Stimulated activated CD4-positive, alpha-beta T cell treated with anti-CD3 and anti-CD28 coated beads, Interleukin-15, amount 100 ng/mL, for 24 hours (primary cell): ENCODE measurements at places on chromosomes 2 and 18.

GRCh38 chr2:99451280-99451679 lies 38.5 kb downstream of the REV1 start:
- DNase-seq = no peak

GRCh38 chr2:215110918-215111317 lies 27.5 kb downstream of the ABCA12 start:
- no peak for DNase-seq

- peak; percentile 32 for DNase-seq
Observed at GRCh38 chr18:24659827-24660720, 199.6 kb downstream of the HRH4 start.

DNA sequence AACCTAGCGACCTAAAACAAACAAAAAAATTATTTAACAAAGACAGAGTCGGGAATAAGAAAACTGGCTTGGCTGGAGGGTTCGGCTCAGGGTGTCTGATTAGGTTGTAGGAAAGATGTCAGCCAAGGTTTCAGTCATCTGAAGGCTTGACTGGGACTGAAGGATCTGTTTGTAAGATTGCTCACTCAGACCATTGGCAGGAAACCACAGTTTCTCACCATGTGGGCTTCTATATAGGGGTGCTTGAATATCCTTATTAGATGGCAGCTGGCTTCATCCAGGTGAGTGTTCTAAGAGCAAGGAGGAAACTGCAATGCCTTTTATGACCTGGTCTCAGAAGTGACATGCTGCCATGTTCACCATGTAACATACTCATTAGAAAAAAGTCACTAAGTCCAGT lies 999 bp upstream of the IL36B start:
- DNase-seq = no peak

- no peak for DNase-seq
Observed at GRCh38 chr2:240686460-240686859, 3.8 kb upstream of the AQP12B start.

DNA sequence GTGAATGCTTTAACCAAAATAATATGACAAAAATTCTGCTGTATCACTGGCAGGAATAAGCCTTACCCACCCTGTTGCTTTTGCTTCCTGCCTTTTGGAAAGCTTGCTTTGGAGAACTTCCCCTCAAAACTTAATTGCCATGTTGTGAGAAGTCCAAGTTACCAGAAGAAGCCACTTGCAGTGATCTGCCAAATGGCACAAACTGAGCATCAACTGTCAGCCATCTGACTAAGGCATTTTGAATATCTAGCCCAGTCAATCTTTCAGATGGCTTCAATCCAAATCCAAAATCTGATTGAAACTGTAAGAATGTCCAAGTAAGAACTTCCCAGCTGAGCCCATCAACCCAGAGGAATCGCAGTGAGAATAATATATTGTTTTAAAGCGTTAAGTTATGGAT lies 216.5 kb upstream of the ZC3H15 start:
- no peak for DNase-seq

DNA sequence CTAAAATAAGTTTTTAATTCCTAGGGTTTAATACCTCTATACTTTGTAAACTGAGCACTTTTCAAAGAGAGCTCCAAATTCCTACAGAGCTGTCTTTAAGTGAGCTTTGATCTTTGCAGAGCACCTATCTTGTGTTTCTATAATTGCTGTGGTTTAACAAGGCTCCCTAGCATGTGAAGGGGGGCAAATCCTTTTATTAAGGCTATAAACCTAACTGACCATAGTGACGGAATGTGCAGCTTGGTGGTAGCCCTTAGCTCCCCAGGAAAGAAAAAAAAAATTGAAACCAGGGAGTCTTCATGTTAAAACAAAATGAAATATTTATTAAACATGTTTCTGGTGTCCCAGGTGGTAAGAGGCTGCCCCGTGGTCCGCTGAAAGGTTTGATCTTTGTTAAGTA lies 78.6 kb upstream of the ETAA1 start:
- no peak for DNase-seq

GRCh38 chr2:103527278-103527677 lies 765.4 kb downstream of the TMEM182 start:
- DNase-seq = no peak

DNA sequence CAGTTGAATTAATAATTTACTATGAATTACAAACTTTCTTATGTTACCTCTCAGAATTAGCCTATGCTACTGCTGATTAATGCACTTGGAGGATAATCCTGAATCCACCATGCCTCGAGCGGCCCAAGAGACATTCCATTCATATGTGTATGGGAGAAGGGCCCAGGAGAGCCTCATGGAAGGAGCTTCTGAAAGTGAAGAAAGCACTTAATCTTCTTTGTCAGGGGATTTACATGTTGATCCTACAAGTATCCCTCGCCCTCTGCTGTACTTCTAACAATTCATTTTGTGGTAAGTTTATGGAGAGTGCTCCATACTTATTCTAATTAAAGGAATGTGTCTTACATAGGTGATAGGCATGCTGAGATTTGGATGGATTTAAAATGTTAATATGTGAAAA lies 1189.1 kb upstream of the NXPH2 start:
- DNase-seq = no peak

DNA sequence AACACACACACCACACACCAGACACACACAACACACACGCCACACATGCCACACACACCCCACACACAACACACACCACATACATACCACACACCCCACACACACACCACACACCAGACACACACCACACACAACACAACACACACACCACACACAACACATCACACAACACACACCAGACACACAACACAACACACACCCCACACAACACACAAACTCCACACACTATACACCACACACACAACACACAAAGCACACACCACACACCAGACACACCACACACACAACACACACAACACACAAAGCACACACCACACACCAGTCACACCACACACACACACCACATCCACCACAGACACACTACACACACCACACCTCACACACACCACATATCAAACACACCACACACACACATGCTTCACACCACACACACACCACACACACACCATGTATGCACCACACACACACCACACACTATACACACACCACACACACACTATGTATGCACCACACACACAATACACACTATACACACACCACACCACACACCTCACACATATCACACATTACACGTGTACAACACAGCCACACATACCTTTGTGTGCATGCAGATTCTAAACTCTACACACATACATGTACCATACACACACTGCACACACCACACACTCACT lies 72.2 kb downstream of the TMEM18 start:
- no peak for DNase-seq

DNA sequence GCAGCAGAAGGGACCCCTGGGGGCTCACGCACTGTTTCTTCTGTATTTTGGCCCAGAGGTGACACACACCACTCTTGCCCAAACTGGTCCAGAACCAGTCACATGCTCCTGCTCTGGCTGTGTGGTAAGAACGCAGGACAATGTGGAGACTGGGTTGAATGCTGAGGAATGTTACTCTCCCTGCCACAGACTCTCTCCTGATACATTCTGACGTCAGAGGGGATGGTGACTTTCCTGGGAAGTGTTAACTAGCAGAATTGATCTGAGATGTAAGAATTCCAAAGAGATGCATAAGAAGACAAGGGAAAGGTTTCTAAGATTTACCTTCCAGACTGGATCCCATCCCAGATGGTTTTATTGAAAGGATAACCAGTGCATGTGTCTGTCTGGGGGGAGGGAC lies 100.8 kb downstream of the ASB1 start:
- DNase-seq = no peak

- peak; percentile 50 for DNase-seq
Observed at GRCh38 chr2:187499941-187500532, 52.0 kb upstream of the CALCRL start.

DNA sequence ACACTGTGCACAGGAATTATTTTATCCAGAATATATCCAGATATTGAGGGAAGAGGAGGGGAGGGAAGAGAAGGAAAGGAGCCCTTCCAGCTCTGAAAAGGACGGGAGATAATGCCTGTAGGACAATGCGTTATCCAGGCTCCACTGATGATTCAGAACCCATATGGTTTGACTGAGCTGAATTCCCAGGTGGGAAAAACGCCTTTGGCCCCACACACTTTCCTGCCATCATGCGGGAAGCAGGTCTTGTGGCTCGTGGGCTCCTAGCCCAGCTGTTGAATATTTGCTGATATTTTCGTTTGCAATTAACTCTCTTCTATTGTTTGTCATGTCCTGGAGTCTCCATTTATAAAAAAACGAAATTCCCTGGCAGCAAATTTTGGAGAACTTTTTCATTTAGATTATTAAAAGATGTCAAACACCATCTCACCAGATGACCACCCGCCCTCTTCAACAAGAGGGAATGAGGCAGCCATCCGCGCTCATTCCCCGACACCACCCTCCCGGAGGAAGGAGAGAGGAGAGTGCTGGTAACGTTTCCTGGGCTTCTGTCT lies 8.9 kb downstream of the COL6A3 start:
- DNase-seq = no peak

GRCh38 chr2:37816686-37817085 lies 108.4 kb upstream of the RMDN2 start:
- DNase-seq = no peak

- DNase-seq = no peak
Observed at GRCh38 chr2:105787376-105788318, 42.9 kb downstream of the NCK2 start.

- DNase-seq = no peak
Observed at GRCh38 chr2:49260979-49261538, 106.7 kb upstream of the FSHR start.

DNA sequence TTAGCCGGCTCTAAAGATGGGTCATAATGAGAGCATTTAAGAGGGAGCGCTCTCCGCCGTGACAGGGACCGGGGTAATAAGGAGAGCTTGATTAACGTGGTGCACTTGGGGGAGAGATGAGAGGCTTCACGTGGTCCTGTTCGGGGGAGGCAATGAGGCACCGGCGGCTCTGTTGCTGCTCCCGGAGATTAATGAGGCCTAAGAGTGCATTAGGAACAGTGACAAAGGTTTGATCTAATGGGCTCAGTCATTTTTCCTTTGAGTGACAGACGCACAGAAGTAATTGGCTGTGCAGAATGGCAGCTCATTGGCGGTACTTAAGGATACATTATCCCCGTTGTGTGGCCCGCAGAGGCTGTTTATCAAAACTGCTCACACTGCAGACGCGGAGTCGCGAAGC lies 250.7 kb downstream of the GBX2 start:
- DNase-seq = no peak

- no peak for DNase-seq
Observed at GRCh38 chr2:149009576-149010461, 28.7 kb upstream of the LYPD6B start.

GRCh38 chr18:79386547-79386946 lies 9.2 kb upstream of the NFATC1 start:
- no peak for DNase-seq

GRCh38 chr2:193469251-193469650 lies 1274.5 kb upstream of the TMEFF2 start:
- no peak for DNase-seq

DNA sequence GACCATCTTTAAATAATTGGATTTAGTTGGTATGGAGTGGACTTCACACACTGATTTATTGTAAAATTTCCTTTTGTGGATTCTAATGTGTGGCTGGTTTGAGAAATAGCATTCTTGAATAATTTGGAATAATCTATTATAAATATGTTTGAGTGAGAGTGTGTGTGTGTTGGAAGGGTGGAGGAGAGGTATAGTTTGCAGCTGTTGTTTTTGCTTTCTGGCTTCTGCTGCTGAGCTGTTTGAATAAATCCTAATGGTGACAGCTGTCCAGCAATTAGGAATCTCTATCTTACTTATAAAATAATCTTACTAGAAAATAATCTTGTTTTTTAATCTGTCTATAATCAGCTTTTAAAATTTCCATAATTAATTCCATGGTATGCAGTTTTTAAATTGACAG lies 1283.0 kb upstream of the CDH2 start:
- DNase-seq = no peak

DNA sequence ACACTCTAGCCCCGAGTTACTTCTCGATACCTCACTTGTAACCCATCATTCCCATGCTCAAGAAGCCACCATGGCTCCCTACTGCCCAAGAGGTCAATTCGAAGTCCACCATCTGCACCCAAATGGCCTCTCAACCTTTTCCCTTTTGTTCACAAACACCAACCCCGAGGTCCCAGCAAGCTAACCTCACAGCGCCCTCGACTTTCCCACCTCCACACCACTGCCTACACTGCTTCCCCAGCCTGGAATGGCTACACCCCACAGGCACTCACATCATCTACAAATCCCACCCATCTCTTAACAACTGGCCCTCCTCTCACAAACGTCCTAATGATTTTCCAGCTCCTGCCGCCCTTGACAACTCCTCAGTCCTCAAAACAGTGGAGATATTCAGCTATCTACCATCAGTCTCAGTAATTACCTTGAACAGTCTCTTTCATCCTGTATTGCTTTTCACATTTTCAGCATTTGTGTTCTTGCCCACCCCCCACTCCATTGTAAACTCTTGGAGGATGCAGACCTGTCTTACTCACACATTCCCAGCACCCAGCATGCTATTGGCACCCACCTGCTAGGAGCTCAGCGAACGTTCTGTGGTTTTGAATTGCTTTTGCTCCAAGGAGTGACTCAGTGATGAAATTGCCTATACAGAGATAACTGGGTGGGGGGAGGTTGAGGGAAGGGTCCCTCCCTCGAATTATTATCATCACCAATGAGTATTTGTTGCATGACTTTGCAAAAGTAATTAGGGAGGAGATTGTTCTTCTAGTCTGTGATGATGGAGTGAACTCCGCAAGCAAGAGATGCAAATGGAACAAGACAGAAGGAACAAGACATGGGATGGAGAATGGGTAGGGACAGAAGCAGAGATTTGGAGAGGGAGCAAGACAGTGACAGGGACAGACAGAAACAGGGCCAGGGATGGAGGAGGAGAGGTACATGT lies 106.8 kb downstream of the CYP26B1 start:
- no peak for DNase-seq

- peak; percentile 5 for DNase-seq
Observed at GRCh38 chr18:32769586-32770053, 3.2 kb downstream of the KLHL14 start.

- no peak for DNase-seq
Observed at GRCh38 chr2:179726461-179727180, 134.8 kb downstream of the ZNF385B start.

- DNase-seq = no peak
Observed at GRCh38 chr2:7919510-7919909, 762.3 kb upstream of the ID2 start.
